ENCODE measurements at places on chromosomes 16 and 17. TPM values are rescaled to one million over a fixed set of nuclear protein-coding genes. Genes with fewer than 3 reads are reported as not detected.

- no peak for DNase-seq
Measured at GRCh38 chr16:78619811-78620210, 520.4 kb downstream of the WWOX start.

GRCh38 chr17:48155889-48156611 is 48.5 kb downstream of the SNX11 start:
- no peak for DNase-seq

The RPL13 gene
- polyA plus RNA-seq = 3,620 TPM

GRCh38 chr17:740240-741017 is 8.0 kb downstream of the TLCD3A start:
- peak; percentile 84 for DNase-seq

The FGF11 gene
- not detected for polyA plus RNA-seq

The C16orf92 gene
- polyA plus RNA-seq = not detected

DNA sequence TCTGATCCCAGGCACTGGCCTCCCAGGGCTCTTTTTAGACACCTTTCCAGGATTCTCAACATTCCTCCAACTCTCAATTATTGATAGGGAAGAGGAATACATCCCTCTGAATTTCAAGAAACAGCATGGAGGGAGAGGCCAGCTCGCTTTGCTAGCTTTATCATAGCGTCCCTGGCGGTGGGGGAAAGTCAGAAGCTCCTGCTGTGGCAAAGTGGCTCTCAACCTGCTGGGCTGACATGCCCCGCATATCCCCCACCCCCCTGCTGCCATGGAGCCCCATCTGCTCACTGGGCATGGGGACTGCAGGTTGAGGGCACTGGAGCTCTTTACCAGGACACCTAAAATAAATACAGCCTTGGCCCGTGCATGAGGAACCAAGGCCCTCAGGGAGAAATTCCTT is 140.3 kb downstream of the SLC39A11 start:
- no peak for DNase-seq

- DNase-seq = no peak
Measured at GRCh38 chr17:39622380-39623006, 4.3 kb upstream of the PPP1R1B start.

DNA sequence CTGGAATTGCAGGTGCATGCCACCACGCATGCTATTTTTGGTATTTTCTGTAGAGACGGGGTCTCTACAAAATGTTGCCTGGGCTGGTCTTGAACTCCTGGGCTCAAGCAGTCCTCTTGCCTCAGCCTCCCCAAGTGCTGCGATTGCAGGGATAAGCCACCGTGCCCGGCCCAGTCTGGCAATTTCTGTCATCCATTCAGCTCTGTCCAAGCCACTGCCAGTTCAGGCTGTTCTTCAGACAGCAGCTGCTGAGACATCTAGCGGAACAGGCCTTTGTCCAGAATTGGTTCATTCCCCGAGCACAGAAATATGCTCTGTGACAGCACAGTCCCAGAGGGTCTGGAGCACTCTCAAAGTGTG is 5.4 kb downstream of the SLC47A1 start:
- no peak for DNase-seq

- DNase-seq = no peak
Measured at GRCh38 chr17:13753771-13754170, 152.0 kb upstream of the HS3ST3A1 start.

GRCh38 chr16:66489385-66489784 is 60.5 kb downstream of the TK2 start:
- DNase-seq = no peak

- no peak for DNase-seq
Measured at GRCh38 chr16:79836144-79836543, 235.6 kb upstream of the MAF start.

DNA sequence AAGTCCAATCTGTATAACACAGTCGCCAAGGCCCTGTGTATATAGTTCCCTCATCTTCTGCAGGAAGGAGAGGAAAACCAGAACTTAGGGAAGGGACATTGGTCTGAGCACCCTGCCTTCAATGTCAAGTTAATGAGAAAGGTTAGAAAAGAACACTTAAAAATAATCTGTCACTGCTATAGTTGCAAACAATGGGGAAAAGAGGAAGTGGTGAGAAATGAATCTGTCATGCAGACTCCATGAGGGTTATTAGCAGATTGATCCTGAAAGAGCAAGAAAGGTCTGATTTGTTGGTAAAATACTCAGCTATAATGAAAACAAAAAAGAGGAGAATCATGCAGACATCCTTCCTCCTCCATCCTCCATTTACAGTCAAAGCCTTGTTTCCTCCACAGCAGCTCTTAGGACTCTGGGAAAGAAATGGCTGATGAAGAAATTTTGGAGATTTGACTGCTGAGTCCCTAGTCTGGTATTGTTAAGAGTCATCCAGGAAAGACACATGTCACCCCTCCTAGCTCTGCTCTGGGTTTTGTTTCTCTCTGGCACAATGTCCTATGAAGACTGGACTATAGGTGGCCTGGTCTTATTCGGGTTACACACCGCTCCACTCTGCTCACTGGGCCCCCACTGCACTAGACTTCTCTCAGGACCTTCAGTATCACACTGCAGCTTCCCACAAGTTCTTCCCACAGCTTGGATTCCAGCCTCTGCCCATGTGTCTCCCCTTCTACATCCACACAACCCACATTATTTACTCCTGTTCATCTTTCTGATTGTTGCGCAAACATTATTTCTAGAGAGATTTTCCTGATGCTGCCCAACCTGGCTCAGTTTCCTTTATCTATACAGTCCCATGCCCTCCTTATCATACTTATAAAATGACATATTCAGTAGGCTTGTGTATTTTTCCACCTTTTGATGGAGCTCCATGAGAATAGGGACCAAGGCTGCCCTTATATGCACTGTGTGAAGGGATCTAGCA is 56.5 kb upstream of the XYLT1 start:
- DNase-seq = peak; percentile 23

GRCh38 chr16:54389836-54390494 is 103.4 kb upstream of the IRX3 start:
- no peak for DNase-seq

DNA sequence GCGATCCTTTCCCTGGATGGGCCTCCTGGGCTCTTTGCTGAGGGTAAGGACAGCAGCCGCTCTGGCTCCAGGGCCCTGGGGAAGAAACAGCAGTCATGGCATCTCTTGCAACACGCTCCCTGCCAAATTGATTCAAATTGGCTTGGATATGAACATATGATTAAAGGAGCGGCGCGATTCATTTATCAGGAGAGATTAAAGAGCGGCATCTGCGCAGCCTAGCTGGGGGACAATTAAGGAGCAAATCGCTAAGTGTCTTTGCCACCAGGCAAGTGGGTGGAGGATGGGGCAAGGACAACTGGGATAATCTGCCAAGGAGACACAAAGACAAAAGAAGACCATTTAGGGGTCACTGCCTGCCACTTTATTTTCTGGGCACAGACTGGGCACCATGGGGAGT is 27.8 kb downstream of the PIPOX start:
- DNase-seq = no peak

The DPEP3 gene
- 0.45 TPM for polyA plus RNA-seq

Data from naive B cell (primary cell).